ENCODE measurements at places on chromosomes 12 and 14.

DNA sequence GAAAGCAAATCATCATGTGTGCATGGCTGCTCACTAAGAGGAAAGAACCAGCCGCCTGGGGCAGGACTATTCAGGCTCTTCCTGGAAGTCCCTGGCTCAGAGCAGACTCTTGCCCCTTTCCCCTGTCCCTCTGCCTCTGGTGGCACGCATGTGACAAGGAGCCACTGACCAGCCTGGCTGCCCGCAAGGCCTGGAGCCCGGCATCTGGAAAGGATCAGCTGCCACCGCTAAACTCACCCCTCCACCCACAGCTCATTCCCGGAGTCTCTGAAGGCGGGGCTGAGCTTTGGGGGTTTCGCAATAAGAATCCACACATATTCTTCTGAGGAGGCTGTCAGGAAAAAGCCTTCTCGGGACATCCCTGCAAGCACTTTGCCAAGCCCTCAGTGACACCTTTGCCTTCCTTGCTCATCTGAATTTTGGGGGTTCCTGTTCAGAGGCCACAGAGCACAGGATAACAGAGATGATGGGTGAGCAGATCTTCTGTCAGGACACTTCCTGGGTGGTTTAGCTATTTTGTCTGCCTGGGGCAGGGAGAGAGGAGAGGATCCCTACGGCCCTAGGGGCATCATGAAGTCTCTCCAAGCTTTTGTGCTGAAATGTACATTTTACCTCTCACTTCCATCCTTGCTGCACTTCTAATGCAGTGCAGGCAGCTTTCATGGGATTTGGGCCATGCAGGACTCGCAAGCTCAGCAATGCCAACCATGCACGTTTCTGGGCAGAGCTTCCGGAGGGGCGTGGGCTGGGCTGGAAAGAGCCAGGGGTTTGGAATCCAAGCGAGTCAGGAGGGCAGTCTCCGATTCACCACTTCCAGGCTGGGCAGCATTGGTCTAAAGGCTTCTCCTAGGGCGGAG is 124.8 kb upstream of the MAP1LC3B2 start:
- DNase-seq, result no peak

- no peak for DNase-seq
Measured at GRCh38 chr12:47739979-47740378, 14.7 kb upstream of the ENDOU start.

GRCh38 chr12:6827437-6827911 is 733 bp upstream of the P3H3 start:
- no peak for DNase-seq

DNA sequence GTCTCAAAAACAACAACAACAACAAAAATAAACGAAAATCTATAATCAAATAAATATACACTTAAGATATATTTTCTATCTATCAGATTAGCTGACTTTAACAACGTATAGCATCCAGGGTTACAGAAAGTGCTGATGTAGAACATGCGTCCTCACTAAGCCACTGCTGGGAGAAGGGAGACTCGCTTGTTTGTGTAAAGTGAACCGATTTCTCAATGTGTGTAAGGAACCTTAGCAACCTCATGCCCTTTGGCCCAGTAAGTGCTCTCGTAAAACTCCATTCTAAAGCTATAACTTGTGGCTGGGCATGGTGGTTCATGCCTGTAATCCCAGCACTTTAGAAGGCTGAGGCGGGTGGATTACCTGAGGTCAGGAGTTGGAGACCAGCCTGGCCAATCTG is 23.8 kb downstream of the NFKBIA start:
- no peak for DNase-seq

DNA sequence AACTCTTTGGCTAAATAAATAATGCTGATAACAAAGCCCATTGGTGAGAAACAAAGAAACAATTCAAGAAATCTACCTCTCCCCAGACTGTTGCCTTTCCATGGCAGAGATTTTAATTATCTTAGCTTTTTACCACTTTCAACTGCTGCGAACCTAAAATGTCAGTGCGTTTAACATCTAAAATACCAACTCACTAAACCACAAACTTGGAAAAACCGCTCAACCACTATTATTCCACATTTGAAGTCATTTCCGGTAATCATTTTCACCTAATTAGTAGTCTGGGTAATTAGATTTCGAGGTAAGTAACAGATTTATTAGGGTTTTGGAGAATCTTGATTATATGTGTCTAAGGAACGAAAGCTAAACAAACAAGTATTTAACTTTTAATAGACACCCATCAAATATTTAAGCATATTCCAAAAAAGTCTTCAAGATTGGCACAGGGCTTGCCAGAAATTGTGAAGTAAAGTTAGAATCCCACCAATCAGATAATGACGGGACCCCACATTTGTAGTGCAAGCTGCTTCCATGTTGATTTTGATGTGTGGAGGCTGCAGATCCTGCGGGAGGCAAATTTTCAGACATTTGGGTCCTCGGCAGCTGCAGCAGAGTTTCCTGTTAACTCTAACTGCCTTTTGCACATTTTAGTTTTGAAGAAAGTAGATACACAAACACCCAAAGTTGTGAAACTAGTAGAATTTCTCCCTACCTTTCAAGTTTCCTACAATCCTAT is 4.1 kb downstream of the OTX2 start:
- no peak for DNase-seq

DNA sequence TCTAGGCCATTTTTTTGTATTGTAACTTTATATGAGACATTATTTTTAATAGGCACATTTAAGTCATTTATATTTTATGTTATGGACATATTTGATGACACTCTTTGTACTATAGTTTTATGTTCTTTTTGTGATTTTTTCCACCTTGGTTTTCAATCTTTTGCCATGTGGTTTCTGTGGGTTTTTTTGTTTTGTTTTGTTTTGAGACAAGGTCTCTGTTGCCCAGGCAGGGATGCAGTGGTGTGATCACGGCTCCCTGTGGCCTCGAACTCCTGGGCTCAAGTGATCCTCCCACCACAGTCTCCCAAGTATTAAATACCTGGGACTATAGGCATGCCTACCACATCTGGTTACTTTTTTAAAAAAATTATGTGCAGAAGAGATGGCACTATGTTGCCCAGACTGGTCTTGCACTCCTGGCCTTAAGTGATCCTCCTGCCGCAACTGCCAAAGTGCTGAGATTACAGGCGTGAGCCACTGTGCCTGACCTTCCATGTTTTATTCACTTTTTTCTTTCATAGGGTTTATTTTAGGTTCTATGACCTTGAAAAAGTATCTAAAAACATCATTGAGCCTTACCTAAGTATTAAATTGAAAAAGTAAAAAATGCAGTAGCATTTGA is 16.3 kb downstream of the MSRB3 start:
- DNase-seq, result no peak

DNA sequence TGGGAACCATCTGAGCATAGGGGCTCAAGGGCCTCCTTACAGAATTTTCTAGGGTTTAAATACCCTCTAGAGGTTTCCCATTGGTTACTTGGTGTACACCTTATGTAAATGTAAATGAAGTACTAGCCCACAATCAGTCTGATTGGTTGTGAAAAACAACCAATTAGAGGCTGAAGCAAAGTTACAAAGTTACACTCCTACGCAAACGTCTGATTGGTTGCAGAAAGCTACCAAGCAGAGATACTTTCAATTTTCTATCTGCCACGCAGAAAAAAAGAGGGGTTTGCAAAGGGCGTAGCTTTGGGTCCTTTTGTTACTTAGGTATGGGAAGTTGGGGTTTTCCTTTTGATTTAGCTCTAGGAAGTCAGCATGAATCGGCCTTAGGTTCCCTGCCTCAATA is 1.8 kb upstream of the TMEM19 start:
- peak; percentile 63 for DNase-seq

DNA sequence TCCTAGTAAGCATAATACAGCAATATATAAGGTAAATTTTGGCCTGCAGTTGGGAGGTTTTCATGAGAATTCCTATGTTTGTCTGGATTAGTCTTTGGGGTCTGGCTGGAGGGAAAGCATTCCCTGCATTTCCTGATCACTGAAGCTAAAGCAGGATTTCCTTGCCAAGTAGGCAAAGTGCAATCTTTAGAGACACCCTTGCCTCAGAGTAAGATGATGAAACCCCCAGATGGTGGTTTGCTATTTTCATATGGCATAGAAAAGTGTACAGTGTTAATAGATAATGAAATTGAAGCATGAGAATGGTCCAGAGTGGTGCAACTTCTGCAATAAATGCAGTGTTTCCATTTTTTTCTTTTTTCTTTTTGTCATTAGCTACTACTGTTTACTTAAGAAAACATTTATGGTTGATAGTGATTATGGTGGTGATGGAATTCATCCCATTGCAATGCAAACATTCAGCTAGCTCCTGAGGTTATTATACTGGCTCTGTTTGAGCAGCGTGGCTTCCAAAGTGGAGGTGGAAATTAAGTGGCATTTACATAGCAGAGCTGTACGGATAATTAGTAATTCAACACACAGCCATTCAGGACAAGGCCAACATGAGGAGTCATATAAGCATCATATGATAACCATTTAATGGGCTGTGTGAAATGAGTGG is 276.3 kb downstream of the DUSP6 start:
- DNase-seq, result no peak

GRCh38 chr12:19025582-19025981 is 104.0 kb upstream of the PLEKHA5 start:
- DNase-seq, result no peak

DNA sequence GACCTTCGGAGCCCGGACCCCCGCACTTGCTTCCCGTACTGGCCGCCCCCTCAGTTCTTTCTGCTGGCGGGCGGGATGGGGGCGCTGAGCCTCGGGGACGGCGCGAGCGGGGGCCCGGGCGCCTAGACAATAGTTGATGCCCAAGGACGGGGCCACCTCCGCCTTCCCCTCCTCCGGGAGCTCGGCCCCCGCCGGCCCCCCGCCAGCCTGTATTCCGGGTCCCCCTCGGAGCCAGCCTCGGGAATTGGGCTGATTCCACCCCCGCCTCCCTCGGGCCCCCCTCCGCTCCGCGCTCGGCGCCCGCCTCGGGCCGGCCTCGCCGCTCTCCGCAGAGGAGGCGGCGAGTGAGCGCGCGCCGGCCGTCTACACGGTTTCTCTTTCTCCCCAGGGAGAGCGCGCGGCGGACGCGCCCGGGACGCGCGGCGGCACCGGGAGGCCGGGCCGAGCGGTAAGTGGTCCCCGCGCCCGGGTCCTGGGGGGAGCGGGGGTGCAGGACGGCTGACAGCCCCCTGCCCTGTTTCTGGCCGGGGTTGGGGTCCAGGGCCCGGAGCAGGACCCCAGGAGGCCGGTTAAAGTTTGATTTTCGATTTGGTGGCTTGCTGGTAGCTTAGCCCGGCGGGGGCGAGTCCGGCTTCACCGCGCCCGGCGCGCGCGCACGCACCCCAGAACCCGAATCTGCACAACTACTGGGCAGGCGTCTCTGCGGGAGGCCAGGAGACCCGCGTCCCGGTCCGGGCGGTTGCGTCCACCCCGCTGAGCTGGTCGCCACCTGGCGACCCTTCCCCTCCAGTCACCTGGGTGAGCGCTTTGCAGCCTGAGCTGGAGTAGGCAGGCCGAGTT is 413.7 kb downstream of the PCNX1 start:
- peak; percentile 70 for DNase-seq

- DNase-seq, result no peak
Measured at GRCh38 chr12:52687497-52688385, 7.5 kb upstream of the KRT1 start.

GRCh38 chr14:42353315-42353714 is 746.6 kb downstream of the LRFN5 start:
- no peak for DNase-seq

- DNase-seq, result no peak
Measured at GRCh38 chr14:101854366-101854765, 92.9 kb downstream of the PPP2R5C start.

DNA sequence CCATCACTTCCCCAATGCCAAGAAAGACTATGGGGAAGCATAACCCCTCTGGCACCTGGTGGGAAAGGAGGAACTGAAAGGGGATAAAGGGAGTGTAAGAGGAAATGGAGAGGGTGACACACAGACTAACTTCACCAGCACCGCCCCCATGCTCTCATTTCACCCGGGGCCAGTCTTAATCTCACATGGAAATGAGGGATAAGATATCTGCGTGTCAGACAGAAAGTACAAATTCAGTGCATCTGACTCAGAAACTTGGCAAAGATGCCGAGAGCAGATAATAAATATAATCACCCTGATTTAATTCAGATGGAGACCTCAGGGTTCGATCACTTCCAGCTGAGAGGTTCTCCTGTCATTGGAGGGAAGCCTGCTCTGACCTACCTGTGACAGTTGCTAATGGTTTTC is 191.6 kb downstream of the DUSP6 start:
- no peak for DNase-seq

DNA sequence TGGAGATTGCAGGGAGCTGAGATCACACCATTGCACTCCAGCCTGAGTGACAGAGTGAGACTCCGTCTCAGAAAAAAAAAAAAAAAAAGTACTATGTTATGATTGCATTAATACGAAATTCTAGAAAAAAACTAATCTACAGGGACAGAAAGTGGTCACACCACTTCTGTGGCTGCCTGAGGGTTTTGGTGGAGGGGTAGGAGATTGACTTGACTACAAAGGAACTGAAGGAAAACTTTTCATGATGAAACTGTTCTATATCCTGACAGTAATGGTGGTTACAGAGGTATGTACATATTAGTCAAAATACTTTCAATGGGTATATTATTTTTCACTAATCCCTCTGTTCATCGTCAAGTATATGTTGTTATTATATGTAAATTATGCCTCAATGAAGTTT is 42.1 kb downstream of the FOXN3 start:
- DNase-seq, result no peak

DNA sequence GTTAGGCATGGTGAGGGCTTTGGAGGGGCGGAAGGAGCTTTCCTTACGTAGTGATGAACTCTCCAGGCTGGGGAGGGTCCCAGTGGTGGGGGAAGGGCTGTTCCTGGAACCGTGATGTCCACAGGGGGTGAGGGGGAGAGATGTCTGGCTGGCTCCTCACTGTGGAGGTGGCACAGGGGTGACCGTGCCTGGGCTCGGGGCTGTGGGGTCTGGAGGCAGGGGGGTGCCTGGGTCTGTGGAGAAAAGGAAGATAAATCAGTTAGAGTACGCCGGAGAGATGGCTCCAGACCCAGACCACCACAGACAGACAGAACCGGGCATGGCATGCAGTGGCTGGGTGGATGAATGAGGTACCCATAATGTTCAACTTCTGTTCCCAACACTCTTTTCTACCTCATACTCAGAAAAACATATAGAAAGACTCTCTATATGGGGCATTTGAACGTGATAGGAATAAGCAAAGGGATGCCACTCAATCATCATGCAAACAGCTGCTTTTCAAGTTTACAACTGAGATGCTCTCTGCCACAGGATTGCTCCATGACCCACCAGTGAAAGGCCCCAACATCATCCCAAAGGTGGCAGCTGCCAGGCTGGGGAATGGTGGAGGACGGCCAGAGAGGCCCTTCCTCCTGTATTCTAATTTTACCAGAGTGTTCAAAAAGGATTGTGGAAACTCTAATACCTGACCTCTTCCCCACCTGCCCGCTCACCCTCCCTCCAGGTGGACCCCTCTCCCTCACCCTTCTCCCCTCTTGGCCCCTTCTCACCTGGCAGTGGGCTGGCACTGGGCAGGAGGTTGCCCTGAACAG is 5.6 kb downstream of the MYL6 start:
- DNase-seq, result no peak

- DNase-seq, result no peak
Measured at GRCh38 chr12:53571295-53571694, 54.9 kb downstream of the ATF7 start.
